EL (cell line): ENCODE measurements at places on chromosomes 11 and 22.

GRCh38 chr11:129458756-129459535 lies 83.3 kb downstream of the BARX2 start:
- DNase-seq = no peak

- no peak for DNase-seq
Measured at GRCh38 chr22:50236731-50237409, 8.0 kb downstream of the TUBGCP6 start.

GRCh38 chr11:6547177-6547576 lies 50.1 kb downstream of the DNHD1 start:
- DNase-seq = no peak

DNA sequence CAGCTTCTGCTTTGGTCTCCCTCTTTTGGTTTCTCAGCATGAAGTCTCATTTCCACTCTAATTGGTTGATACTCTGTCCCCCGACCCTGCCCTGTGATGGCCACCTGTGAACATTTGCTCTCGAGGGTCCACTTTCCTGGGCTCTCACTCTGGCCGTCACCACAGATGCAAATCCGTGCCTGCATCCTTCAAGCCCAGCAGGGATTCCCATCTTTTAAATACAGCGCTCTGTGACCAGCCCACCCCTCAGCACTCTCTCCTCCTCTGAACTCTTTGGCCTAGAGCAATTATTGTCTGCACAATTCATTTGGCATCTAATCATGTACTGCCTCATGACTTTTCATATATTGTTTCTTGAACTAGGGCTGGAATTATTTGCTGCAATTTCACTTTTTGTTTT lies 26.0 kb downstream of the PKNOX2 start:
- no peak for DNase-seq

DNA sequence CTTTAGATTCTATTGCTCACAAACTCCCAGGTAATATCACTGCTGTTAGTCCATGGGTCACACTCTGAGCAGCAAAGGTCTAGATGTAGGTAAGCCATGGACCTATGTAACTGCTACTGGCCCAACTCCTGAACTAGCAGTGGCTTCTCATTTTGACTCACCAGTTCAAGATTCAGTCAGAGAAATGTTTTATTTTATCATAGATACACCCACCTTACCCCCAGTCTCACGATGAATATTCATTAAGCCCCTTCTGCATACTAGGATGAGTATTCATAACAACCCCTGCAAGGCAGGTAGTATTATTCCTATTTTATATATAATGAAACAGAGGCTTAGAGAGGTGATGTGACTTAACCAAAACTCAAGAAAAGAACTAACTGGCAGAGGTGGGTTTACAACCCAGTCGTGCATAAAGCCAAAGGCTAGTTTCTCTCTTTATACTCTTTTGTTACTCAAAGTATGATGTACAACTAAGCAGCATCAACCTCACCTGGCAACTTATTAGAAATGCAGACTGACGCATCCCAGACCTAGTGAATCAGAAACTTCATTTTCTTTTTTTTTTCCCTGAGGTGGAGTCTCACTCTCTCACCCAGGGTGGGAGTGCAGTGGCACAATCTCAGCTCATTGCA lies 957.6 kb upstream of the CCDC90B start:
- DNase-seq = no peak

DNA sequence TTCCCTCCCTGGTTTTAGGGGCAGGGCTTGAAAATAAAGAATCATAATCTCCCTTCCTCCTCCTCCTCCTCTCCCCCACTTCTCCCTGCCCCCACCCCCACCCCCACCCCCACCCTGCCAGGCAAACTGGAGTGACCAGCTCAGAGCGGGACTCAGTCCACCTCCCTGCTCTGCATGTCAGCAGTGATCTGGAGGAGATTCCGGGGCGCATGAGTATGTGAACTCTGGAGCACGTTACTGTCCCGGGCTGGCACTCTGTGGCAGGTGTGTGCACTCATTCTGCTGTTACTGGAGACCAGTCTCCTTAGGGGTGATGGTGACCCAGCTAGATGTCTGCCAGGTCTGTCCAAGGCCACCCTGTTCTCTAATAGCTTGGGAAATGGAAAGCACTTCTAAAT lies 33.9 kb downstream of the MARK2 start:
- DNase-seq = no peak

DNA sequence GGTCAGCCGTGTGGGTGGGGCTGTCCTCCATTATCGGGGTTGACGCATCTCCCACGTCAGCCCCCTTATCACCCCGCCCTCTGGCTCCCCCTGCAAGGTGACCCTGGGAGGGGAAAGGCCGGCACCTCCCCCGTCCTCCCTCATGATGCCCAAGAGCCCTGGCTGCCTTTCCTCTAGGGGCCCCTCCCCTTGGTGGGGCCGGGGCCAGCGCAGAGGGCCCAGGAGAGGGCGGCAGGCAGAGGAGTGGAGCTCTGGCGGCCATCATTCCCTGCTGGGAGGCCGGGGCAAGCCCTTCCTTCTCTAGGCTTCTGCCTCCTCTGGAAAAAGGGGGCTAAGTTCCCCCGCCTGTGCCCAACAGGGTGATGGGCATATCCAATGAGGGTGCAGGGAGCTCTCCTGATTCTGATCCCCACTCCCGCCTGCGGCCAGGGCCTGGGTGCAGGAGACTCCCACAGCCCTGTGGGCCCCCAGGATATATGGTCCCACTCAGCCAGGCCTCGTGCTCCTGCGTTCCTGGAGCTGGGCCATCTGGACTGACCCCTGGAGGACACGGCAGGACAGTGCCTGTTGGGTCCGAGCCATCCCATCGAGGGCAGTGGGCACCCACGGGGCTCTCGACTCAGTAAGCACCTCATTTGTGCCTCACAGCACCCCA lies 12.3 kb downstream of the MYRF start:
- no peak for DNase-seq

DNA sequence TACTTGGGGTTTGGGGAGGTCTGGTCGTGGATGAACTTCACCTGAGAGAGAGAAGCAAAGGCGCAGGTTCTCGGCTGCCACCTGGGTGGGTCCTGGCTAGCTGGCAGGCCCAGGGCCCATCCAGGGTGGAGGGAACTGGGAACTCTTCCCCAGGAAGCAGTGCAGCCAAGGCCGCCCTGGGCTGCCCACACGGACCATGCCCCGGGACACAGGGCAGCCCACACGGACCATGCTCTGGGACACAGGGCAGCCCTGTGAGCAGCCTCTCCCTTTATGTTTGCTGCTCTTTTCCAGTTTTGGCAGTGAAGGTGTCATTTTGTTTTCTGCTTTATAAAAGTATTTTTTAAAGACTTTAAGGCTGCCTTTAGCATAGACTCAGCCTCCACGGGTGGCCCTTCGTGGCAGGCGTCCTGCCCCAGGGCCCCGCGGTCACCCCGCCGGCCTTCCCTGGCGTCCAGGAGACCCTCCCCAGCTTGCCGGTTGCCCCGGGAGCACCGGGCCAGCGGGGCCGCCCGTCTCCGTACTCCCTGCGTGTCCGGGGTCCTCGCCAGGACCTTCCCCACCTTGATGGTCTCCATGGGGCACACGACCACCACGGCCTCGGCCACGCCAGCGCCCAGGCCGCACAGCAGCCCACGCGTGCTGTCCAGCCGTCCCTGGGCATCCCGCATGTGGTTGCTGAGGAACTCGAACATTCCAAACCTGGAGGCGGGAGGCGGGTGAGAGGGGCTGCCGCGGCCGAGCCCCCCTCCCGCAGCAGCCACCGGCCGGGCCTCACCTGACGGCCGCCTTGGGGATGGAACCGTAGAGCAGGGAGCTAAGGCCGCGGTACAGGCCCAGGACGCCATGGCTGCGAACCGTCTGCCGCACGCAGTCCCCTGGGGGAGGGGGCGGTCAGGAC lies 1.1 kb downstream of the SLC25A1 start:
- DNase-seq = no peak

DNA sequence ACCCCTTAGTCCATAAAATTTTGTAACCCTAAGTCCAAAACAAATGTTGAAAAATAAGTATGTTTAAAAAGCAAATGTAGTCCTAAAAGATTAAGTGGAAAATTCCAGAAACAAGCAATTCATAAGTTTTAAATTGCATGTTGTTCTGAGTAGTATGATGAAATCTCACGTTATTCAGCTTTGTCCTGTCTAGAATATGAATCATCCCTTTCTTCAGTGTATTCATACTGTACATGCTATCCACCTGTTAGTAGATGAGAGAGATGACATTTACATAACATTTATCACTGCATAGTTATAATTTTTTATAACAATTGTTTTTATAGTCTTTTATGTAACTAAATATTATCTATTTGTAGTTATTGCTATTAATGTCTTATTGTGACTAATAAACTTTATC lies 622.3 kb upstream of the CHORDC1 start:
- no peak for DNase-seq

GRCh38 chr11:115181538-115181937 lies 322.7 kb downstream of the CADM1 start:
- no peak for DNase-seq

GRCh38 chr11:34941688-34942087 lies 25.3 kb downstream of the PDHX start:
- no peak for DNase-seq

GRCh38 chr22:35344956-35345690 lies 35.8 kb upstream of the HMOX1 start:
- no peak for DNase-seq

DNA sequence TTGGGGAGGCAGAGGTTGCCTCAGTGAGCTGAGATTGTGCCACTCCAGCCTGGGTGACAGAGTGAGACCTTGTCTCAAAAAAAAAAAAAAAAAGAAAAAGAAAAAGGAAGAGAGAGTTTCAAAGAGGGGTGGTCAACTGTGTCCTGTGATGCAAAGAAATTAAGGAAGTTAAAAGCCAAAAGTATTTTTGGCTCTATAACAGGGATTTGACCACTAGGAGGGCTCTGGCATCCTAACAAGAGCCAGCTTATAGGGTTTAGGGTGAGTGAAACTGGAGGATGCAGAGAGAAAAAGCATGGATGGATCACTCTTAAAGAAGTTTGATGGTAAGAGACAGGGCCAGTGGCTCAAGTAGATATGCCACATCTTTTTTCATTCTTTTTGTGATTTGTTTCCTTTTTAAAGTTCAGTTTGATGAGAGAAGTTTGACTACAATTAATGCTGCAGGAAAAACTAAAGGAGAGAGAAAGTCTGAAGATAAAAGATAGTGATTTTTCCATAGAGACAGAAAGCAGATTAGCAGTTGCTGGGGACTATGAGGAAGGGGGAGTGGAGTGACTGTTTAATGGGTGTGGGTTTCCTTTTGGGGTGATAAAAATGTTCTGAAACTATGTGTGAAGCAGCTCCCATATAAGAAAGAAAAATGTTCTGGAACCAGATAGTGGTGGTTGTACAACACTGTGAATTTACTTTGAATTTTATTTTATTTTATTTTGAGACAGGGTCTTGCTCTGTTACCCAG lies 11.1 kb upstream of the MICAL2 start:
- no peak for DNase-seq

DNA sequence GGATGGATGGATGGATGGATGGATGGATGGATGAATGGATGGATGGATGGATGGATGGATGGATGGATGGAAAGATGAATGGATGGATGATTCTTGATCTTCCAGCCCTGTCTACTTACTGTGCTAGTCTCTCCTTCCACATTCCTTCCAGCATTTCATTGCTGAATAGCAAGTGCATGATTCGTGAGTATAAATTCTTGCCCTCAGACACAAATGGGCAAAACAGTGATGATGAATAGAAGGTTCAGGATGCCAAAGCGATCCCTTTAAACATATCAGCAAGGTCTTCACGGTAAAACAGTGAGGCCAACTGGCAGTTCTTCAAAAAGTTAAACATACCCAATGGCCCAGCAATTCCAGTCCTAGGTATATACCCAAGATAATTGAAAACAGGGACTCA lies 400.2 kb downstream of the MN1 start:
- peak; percentile 20 for DNase-seq

- DNase-seq = no peak
Measured at GRCh38 chr11:117641008-117641915, 155.8 kb downstream of the DSCAML1 start.

DNA sequence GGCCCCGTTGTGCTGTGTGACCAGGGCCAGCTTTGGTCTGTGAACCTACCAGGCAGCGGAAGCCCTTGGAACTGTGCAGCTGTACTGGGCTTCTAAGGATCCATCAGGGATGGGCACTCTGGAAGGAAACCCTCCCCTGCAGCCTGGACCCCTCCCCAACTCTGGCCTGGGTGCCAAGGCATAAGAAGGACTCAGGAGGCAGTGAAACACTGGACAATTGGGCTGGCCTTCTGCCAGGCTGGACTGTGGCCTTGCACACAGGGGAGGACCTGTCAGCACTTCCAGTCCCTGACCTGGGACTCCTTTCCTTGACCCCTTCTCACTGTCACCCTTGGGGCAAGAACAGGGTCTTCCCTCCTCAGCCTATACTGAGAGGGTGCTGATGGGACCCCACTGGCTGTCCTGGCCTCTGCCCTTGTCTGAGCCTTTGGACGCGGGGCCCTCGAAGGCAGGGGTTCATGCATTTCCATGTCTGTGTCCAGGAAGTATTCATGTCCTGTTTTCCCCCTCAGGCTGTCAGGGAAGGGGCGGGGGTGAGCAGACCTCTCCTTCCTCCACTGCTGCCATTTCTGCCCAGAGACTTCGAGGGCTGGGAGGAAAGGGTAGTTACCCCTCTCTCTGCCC lies 39.6 kb downstream of the PDE2A start:
- no peak for DNase-seq

- no peak for DNase-seq
Measured at GRCh38 chr11:72954860-72955259, 140.6 kb downstream of the ATG16L2 start.

DNA sequence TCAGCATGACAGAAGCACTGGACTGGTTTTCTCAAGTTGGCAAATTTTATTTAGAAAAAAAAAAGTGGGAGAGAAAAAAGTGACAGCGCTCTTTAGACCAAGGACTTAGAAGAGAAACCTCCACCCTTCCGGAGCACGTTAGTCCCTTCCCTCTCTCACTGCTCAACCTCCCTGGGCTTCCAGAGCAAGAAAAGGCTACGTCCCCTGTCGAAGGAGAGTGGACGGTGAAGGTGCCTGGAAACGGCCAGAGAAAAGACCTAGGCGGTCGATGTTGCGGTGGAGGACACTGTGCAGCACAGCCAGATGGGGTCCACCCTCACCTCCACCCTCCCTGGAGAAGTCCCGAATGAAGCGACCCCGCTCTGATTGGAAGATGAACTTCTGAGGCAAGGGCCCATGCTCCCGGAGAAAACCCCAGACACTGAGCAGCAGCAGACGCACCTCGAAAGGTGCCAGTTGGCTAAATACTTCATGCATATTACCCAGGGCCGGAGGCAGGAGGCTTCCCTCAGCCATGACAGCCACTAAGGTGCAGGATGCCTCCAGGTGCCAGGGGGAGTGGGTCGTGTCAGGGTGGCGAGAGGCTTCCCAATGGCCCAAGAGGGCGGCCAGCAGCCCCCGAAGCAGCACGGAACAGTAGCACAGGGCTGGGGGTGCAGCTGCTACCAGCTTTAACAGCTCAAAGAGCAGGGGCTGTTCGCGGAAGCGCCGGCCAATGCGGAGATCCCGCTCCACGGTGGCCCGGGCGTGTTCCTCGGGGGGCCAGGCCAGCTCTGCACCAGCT lies 604 bp upstream of the GANAB start:
- no peak for DNase-seq
